ENCODE measurements at places on chromosomes 1 and 21.

DNA sequence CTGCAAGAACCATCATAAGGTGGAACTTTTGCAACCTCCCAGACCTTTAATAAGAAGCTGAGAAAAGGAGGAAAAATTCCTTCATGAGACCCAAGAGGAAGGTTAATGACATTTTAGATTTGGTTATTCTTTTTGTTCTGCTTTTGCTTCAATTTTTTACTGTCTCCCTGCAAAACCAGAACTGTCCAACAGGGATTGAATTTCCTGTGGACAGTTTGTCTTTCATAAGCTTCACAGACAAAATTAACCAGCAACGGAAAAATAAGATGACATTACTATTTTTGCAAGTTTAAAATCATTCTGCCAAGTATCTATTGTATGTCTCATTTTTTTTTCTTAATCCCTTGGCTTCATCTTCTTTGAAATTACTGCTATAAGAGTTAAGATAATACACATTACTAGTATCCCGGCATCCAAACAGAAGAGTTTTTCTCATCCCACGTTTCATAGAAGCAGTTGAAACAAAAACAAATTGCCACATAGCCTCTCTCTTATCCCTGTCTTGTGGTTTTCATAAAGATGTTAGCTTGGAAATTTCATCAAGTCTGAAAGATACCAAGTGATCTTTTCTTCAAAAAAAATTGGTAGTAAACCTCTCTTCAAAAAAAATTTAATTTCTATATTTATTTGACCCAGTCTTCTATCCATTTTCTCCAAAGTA, 465.3 kb upstream of the PTBP2 start:
- DNase-seq: no peak

DNA sequence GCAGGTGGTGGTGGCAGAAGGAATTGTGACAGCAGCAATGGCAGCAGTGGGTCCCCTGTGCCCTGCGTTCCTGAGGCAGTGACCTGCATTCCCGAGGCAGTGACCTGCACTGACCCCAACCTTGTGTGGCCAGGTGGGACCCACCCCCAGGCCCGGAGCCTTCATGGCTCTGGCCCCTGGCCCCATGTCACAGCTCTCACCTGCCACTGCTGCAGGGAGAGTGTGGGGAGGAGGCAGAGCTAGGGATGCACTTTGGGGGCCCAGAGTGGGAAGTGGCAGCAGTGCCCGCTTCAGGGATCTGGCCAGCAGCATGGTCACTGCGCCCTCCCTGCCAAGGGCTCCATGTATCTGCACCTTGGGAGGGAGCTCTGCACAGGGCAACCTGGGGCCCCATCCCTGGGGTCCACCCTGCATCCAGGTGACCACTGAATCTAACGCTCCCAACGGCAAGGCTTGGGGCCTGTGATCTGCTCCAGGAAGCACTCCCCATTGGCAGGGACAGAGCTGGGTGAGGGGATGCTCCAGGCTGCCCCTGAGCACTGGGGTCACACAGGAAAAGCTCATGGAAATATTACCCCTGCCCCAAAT, 618.6 kb downstream of the RWDD3 start:
- DNase-seq: no peak

DNA sequence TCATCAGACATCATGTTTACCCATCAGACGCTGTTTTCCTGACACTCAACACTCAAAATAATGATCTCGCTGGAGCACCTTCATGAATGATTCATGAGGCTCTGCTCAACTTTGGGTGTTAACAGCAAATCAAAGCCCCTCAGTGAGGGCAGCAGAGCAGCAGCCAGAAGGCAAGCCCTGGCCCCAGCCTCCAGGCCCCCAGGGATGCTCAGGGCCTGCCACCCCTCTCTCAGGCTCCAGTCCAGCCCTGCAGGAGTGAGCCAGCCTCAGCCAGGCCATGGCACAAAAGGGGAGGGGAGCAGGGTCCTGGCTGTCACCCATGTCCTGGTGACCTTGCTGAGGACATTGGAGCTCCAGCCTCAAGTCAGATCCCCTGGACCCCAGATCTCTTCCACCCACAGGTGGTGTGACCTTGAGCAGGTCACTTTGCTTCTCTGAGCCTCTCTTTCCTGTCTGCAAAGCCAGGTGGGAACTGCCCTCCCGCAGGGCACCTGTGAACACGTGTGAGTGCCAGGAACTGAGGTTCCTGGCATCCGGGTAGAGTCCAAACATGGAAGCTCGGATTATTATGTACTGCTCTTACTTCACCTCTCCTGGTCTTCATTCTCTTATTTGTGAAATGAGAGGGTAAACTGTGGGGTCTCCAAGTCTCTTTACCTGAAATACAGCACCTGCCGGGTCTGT, 161.6 kb upstream of the VAMP3 start:
- DNase-seq: no peak

DNA sequence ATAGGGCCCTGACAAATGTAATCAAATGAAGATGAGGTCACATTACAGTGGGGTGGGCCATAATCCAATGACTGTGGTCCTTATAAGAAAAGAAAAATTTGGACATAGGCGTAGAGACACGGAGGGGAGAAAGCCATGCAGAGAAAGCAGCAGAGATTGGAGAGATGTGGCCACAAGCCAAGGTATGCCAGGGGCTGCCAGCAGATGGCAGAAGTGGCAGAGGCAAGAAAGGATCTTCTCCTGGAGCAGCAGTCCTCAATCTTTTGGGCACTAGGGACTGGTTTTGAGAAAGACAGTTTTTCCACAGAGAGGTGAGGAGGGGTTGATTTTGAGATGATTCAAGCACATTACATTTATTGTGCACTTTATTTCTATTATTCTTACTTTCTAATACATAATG, 355.1 kb downstream of the NPHP4 start:
- no peak for DNase-seq

GRCh38 chr1:226135059-226135651, 51.4 kb downstream of the ACBD3 start:
- peak; percentile 27 for DNase-seq

- no peak for DNase-seq
Measured at GRCh38 chr1:175054736-175055135, 12.9 kb upstream of the TNN start.

GRCh38 chr1:50289495-50289894, 133.7 kb downstream of the DMRTA2 start:
- DNase-seq: no peak

- DNase-seq: peak; percentile 35
Measured at GRCh38 chr21:33951276-33952178, 35.9 kb upstream of the ATP5PO start.

DNA sequence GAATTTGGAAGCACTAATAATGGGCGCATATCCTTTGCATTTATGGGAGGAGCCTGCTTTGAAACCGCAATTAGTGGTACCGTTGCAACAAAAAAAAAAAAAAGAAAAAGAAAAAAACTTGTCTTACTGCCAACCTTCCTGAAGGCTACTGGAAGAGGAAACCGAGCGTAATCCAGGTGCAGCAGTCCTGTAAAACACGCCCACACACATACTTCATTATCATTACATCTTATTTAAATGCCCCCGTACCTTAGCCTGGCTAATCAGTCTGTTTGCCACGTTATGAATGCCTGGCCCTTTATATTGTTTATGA, 686 bp upstream of the ZNF281 start:
- DNase-seq: no peak

GRCh38 chr21:29193901-29194300, 63.5 kb downstream of the MAP3K7CL start:
- DNase-seq: no peak

DNA sequence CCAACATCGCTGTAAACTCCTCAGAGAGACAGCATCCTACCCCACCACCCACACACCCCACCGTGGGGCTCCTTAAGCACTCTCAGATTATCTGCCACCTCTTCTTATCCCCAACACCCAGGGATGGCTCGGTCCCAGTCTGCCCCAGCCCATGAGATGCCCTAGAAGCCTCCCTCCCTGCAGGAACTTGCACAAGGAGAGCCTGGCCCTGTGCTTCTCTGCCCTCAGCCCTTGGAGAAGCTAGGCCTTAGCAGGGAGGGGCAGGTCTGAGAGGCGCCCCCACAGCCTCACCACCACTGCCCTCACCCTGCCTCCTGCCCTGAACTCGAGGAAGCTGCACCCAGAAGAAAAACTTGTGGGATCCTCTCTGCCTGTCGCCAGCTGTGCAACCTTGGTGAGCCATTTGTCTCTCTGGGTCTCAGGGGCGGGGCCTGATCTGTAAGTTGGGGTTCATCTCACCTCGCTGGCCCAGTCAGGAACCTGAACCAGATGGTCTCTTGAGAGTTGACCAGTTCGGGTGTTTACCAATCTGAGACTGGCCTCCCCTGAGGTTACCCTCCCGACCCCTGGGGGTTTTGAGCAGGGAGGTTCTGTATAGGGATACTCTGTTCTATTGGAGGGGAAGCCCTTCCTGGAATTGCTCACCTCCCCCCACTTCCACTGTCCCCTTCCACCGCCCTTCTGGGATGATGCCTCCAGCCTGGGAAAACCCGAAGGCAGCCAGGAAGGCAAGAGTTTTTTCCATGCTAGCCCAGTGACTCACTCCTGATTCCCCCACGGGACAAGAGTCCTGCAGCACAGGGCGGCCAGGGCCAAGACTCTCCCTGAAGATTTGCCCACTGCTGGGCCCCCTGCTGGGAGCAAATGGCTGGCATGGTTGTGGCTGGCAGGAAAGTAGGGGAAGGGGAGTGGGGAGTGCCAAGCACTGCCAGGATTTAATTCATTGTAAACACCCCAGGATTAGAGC, at the start of gene S100A3:
S100A3 (minus strand) TSS at position 537 of the 967 bp plus-strand sequence. CDS start 773 bp downstream, outside the sequence.
- peak; percentile 93 for DNase-seq

- DNase-seq: no peak
Measured at GRCh38 chr21:17250778-17251241, 262.0 kb upstream of the CXADR start.

GRCh38 chr1:41238311-41238988, 3.7 kb downstream of the SCMH1 start:
- DNase-seq: no peak

GRCh38 chr1:84570436-84571149, 3.6 kb downstream of the CTBS start:
- DNase-seq: peak; percentile 75
